ENCODE measurements at places on chromosomes 12 and 14.
A peak's percentile ranks its signal among the peaks of the same experiment; 100 is the strongest.

DNA sequence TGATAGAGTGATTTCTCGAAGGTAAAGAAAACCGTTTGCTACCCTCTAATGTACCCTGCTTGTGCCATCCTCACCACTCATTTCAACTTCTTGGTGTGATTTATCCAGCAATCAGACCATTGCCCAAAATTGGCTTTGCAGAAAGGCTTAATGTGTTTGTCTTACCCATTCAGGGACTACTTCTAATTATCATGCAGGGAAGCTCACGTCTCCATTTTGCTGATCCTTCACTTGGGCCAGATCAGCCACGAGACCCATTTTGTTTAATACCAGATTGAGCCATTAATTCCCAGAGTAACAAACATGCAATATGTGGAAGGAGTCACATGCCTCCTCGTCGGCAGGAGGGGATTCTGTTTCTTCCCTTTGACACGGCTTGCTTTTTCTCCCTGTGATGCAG is 51.1 kb upstream of the CRY1 start:
- no peak for DNase-seq

- DNase-seq: peak; percentile 57
Measured at GRCh38 chr14:22386924-22387775, 201.9 kb downstream of the DAD1 start.

- no peak for DNase-seq
Measured at GRCh38 chr14:47596860-47597259, 78.5 kb downstream of the MDGA2 start.

GRCh38 chr14:104367866-104368750 is 211.5 kb upstream of the C14orf180 start:
- DNase-seq: no peak

DNA sequence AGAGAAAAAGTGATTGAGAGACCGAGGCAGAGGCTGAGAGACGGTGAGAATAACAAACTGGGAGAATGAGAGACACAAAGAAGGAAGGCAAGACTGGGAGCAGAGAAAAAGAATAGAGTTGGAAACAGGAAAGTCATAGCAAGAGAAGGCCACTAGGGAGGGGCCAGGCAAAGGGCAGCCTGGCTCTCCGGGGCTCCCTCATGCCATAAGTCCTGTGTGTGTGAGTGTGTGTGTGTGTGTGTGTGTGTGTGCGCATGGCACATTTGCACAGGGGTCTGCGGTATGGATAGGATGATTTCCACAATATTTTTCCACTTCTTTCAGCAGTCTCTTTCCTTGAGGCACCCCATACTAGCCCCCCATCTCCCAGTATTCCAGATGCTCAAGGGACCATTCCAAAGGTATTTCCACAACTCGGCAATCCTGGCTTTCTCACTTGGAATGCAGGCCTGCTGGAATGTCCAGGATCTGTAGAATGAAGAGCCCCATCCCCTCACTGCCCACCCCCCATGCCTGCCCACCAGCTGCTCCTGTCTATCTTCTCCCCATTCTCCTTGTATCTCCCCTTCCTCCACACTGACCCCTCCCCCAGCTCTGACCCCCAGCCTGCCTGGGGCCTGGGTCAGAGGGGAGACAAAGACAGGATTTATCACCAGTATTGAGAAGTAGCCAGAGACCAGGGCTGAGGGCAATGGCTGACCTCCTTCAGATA is 9.0 kb downstream of the GPR84 start:
- DNase-seq: no peak

DNA sequence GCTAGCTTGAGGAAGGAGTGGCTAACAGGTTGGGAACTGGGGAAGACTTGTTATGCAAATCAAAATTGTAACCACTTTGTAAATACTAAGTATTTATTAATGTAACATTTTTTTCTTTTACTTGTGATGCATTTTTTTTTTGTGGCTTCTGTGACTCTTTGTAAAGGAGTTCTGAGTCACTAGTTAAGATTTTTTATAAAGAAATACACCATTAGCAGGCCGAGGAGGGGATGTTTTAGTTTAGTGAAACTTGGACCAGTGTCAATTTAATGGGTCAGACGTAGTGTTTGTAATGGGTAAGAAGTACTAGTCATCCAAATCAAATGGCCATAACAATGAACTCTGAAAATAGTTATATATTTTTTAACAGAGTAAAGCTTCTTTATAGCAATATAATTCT is 43.1 kb downstream of the AKAP6 start:
- peak; percentile 97 for DNase-seq

DNA sequence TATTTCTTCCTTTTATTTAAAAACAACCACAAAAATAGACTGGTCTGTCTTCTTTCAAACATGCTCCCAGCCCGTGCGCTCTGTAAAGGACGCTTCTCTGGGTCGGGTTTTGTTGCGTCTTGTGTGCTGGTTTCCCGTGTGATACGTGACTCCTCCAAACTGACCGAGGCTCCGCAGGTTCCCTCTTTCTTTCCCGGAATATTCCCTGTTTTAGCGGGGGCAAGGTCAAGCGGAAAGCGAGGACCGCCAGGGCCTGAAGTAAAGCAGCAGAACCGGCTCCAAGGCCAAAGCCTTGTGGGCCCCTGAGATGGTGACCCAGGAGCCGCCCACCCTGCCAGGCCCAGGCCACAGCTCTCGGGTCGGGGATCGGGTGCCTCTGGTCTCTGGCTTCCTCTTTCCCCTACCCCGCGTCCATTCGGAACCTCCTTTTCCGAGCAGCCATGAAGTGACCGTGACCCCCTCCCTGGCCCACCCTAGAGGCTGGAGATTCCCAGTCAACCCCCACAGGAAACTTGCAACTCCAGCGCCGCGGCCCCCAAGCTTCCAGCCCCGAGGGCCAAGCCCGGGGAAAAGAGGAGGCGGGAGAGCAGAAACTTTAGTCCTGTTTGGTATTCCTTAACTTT is 885 bp upstream of the HOXC10 start:
- no peak for DNase-seq

Measured in HFFc6 (cell line).